ENCODE measurements at places on chromosomes 1 and 21.

- DNase-seq: no peak
These were observed 256.8 kb upstream of the C1orf105 start for GRCh38 chr1:172163498-172164215.

- no peak for DNase-seq
These were observed at the start of gene MTARC1 for GRCh38 chr1:220786337-220787068. TSS of gene MTARC1 (plus strand) at chr1:220786913. CDS start at chr1:220786945, 32 bp downstream.

DNA sequence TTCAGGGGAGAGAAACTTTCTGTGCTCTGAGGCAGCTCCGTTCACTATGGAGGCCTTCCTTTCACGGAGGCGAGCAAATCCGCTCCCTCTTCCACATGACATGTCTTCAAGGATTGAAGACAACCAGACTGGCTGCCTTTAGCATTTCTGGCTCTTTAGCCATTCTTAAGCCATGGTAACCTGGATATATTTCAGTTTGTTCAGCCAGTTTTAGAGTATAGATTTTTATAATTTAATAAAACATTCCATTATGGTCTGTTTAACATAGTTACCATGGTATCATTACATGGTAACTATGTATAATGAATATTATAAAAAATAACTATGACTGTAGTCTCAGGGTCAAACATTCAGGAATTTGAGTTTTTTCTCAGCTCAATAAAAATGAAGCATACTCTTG lies 54.2 kb upstream of the NFIA start:
- no peak for DNase-seq

- no peak for DNase-seq
These were observed 39.1 kb downstream of the NIPAL3 start for GRCh38 chr1:24454673-24455072.

DNA sequence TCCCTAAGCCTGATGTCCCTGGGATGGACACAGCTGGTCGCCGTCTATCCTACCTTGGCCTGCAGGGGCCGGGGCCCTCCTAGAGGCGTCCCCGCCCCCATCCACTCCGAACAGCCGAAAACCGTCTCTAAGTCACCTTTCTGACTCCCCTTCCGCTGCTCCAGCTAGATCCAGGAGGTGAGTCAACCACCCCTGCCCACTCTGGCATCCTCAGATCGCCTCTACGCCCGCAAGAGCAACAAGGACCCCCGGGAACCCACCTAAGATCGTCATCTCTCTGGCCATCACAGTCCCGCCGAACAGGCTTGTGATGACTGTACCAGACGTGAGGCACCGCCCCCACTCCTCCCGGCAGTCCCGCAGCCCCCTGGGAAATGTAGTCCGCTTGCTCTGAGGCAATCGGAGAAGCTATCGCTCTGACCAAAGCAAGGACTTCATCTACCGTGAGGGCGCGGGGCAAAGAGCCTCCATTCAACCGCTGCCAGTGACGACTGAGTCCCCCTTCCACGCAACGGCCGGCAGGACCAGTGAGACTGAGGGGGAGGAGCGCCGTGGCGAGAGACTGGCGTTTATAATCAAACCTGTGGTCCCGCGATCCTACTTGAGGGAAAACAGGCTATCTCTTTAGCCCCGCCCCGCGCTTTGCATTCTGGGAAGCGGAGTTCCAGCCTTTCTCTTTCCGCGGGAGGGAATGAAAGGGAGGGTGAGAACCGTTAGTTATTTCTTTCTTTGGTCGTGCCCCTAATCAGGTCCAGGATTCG lies at the start of gene HSPA13:
Gene HSPA13, minus strand, starts transcription at position 312 of the 761 bp plus-strand sequence. Its CDS starts 27 bp downstream, at position 285.
- peak; percentile 99 for DNase-seq

DNA sequence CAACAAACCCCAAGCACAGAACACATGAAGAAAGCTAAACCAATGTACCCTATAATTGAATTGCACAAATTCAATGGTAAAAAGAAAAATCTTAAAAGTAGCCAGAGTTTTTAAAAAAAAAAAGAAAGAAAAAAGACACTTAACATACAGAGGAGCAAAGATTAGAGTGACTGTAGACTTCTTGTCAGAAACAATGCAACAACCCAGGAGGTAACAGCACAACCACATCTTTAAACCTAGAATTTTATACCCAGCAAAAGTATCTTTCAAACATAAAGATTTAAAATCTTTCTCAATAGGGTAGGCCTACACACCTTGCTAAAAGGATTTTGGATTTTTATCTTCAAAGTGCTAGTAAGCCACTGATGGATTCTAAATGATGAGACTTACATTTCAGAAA lies 64.4 kb downstream of the PHTF1 start:
- DNase-seq: no peak

DNA sequence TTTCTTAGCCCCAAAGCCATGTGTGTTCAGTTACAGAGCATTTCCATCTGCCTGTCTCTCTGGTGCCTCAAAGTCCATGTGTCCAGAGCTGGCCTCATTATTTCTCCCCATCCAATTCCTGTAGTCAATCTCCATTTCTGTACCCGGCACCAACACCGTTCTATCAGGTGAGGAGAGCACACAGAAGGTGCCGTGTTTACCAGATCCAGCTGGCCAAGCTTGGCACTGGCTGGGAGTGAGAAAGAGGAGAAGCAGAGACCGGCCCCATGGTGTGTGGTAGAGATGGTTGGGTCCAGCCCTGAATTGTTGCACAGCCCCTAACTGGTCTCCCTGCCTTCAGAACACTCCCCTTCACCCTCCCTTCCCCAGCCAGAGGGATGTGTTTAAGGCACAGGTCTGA lies 7.5 kb upstream of the SSBP3 start:
- DNase-seq: no peak

DNA sequence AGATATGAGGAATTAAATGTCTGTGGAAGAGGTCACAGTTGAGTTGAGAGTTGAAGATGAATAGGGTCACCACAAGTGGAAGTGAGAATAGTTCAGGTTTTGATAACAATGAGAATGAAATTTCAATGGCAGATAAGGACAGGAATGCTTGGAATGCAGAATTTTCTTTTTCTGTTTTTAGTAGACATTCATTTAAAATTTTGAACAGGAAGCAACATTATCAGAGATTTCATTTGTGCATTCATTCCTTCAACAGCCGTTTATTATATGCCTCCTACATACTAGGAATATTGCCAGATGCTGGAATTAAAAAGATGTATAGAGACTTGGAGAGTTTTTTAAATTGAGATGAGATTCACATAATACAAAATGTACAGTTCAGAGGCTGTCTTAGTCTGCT lies 126.8 kb downstream of the ITSN1 start:
- DNase-seq: no peak

GRCh38 chr1:213569816-213570150 lies 418.0 kb upstream of the PROX1 start:
- DNase-seq: no peak

DNA sequence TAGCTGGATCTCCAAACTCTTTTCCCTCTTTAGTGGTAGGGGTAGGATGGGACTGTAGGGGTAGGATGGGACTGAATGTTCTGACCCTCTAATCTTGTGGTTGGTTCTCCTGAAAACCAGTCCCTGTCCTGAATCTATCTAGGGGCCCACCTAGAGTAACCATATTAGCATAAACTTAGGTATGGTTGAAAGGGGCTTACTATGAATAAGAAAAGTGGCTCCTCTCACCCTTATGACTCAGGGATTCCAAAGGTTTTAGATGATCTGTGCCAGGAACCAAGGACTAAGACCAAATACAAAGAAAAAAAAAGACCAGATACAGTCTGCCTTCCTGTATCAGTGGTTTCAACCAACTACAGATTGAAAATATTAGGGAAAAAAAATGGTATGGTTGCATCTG lies 28.9 kb downstream of the RNF2 start:
- DNase-seq: no peak

- DNase-seq: no peak
These were observed 289.6 kb upstream of the PROX1 start for GRCh38 chr1:213698092-213698702.

DNA sequence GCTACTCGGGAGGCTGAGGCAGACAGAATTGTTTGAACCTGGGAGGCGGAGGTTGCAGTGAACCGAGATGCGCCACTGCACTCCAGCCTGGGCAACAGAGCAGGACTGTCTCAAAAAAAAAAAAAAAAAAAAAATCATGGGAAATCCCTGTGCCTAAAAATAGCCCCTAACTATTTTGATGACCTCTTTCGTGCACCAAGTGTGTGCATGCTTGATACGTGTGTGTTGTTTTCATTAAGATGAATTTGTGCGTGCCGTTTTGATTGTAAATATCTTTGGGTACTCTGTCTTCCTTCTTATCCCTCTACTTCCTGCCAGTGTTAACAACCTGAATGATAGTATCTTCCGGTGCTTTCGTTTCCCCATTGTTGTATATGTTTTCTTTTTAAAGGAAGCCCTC lies 9.8 kb downstream of the CACYBP start:
- no peak for DNase-seq

DNA sequence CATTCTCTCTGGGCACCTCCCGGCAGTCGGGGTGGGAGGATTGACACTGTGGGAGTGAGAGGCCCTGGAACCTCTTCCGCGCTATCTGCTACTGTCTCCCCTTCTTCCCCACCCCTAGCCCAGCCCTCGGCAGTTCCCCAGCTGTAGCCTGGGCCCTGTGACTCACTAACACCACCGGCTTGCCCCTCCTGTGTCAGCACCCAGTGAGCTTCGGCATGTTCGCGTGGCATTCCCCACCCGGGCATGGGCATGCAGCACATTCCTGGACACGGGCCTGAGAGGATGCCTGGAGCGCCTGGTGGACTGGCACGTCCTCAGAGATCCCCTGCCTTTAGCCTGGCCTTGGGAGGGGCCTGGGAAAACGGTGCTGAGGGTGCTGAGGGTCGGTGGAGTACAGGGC lies 1.3 kb downstream of the CDK18 start:
- no peak for DNase-seq

DNA sequence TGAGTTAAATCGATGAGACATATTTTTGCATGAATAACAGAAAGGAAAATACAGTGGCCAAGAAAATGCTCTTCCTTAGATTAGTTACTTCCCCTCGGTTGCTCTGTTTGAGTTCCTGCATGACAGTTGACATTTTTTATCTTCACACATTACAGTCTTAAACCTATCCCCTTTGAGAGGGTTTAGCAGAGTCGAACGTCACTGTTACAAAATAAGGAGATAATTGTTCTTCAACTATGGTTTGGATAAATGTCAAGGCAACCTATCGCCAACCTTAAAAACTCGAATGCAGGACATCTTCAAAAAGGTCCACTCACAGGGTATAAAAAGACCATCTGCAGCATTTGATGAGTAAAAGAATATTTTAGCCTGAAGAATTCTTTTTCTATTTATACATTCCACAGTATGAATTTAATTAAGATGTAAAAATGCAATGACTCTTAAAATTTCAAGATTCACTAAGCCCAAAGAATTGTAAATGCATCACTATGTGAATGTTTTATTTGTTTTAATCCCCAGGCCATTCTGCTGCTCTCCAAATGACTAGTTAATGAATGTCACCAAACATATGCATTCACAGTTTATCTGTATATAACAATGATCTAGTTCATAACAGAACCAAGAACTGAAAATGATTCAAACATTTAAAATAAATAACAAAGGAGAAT lies 68.9 kb upstream of the COL11A1 start:
- DNase-seq: no peak

DNA sequence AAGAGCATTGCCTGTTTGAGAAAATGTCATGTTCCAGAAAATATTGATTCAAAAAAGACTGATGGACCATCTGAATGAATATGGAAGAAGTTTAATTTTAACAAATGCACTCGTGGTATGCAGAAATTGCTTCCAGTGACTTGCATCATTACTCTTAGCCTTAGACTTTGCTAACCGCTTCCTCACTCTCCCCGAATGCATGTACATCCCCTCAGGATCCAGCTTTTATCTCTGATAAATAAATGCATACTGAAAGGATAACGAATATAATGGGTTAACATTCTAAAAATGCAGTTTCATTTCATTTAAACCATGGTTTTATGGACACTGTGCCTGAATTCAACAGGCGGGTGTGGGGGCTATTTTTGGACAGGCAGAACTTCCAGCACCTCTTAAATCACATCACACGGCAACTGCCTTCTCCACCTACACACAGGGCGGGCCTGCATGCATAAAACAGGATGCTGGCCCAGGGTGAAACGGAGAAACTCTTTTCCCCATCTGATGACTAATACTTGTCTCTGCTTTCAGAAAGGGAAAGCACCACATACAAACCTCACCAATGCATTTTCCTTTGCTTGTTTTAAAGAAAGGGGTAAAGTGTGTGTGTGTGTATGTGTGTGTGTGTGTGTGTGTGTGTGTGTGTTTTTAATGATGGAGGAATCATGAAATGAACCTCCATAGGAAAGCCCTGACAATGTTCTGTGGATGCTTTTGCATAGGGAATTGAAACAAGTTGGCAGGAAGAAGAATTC lies 48.7 kb downstream of the SPAG17 start:
- no peak for DNase-seq

DNA sequence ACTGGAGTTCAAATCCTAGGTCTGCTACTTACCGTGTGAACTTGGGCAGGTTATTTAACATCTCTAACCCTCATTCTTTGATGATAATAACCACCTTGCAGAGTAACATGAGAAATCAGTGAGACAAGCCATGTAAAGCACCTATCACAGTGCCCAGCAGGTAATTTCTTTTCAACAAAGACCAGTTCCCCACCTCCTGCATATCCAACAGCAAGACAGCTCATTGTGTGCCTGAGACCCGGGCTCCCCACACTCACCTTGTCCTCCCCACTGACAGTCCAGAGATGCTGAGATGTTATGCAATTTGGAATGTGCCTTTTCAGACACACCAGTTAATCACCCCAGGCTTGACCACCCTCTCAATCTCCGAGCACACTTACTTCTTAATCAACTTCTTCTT lies 367.6 kb upstream of the DAB1 start:
- DNase-seq: no peak

DNA sequence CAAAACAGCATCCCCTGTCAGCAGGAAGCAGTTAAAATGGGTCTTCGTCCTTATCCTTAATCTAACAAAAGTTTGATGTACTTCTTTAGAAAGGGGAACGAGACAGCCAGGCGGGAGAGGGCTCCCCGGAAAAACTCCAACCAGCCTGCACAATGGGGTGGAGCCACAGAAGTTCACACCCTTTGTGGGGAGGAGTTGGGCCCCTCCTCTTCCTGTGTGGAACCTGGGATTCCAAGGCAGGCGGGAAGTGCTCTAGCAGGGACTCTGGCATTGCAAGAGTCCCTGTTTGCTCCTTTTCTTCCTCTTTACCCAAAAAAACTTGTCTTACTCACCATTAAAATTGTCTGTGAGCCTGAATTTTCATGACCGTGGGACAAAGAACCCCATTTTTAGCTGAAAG lies 47.7 kb downstream of the FCRL5 start:
- DNase-seq: no peak

- no peak for DNase-seq
These were observed 42.0 kb downstream of the COLGALT2 start for GRCh38 chr1:183995322-183996039.

- DNase-seq: no peak
These were observed 12.5 kb downstream of the PM20D1 start for GRCh38 chr1:205837382-205837970.

- DNase-seq: no peak
These were observed 1.5 kb downstream of the CSDE1 start for GRCh38 chr1:114756009-114756892.
